ENCODE measurements at places on chromosomes 2 and 18.

DNA sequence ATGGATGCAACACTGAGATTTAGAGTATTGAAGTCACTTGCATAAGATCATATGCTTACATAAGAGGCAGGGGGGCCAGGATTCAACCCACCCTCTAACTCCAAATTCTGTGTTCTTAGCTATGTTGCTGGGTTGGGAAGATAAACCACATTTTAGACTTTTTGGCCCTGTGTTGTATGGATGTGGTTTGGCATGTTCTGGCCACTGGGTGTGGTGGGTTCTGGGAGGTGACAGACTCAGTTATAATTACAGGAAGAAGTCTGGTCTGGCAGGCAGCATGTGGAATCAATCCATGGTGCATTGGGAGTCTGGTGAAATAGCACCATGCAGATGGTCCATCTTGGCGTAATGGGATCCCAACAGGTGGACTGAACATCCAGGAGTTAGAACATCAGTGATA lies 138.9 kb downstream of the LTBP1 start:
- no peak for DNase-seq

- no peak for DNase-seq
Measured at GRCh38 chr18:31486165-31486564, 11.8 kb upstream of the DSG2 start.

- DNase-seq, result no peak
Measured at GRCh38 chr18:37385846-37386778, 179.5 kb downstream of the CELF4 start.

DNA sequence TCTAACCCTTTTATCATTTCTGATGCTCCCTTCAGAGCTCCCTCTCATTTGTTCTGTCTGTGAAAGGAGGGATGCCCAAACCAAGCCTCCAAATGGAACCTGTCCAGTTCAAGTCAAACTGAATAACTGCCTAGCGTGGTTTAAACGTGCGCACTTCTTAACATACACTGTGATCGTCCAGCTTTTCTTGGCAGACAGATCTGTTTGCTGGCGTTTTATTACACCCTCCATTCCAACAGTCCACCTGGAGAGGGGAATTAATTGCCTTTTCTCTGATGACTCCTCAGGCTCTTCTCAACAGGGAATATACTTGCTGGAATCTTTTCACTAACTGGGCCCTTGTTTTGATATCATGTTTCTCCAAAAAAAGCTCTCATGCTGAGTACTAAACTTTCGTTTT lies 379.2 kb upstream of the POU3F3 start:
- DNase-seq, result no peak

GRCh38 chr2:11855064-11855760 lies 108.8 kb downstream of the LPIN1 start:
- no peak for DNase-seq

DNA sequence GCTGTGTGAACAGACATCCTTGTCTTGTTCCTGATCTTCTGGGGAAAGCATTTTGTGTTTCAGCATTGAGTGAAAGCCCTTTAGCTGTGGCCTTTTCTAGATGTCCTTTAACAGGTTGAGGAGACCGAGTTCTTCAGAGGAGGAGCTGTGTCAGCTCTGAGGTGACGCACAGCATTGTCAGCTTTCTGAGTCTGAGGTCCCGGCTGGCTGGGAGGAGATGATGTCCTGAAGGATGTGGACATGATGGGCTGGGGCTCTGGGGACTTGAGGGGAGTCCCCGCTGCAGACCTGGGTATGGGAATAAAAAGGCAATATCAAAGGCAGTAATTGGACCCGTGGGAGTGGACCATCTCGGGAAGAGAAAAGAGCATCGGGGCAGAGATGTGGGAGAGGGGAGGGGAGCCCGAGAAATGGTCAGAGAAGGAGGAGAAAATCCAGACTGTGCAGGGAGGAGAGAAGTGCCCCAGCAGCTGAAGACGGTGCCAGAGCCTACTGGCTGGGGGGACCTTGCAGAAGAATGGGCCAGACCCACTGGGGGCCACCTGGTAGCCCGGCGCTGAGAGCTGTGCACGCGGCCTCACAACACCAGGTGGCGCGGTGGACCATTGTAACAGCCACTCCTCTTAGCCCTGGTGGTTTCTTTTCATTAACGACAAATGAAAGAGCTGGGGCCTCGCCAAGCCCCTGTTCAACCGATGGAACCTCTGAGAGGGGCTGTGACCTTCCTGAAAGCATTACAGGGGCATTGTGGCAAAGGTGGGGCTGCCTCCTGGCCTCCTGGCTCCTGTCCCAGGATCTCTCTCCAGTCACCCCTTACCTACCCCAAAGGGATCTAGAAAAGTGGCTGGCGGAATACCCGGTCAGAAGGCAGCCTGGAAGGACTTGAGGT lies 61.6 kb downstream of the ST3GAL5 start:
- DNase-seq, result peak; percentile 81

All from Ammon's horn (tissue), 1 donor.